HCT116 (cell line): ENCODE measurements at places on chromosomes 6 and 20. TPM values are rescaled to one million over a fixed set of nuclear protein-coding genes. Genes with fewer than 3 reads are reported as not detected.
A peak's percentile ranks its signal among the peaks of the same experiment; 100 is the strongest.

DNA sequence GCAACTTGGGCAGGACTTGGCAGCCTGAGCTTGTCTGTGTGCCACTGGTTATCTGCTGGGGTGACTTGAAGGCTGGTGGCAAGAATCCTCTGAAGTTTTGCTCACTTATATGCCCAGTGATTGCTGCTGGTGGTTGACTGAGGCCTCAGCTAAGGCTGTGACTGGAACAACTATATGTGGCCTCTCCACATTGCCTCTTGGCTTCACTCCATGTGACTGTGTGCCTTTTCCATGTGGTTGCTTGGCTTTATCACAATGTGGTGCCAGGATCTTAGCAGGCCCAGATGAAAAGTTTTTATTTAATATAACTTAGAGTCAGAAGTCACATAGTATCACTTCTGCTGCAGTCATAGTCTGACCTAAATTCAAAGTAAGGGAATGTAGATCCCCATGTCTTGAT is 104.5 kb downstream of the ADAT2 start:
- no peak for DNase-seq
- no peak overlapping the region for H3K27ac ChIP-seq
- H3K36me3 ChIP-seq = no peaks in the 10 kb centered on the region
- no peak overlapping the region for H3K4me3 ChIP-seq
- no peaks in the 10 kb centered on the region for H3K4me1 ChIP-seq

The TSPYL4 gene
- 5.4 TPM for total RNA-seq

The ENPP5 gene
- 4.5 TPM for total RNA-seq

The BTN1A1 gene
- 0.32 TPM for total RNA-seq

- H3K4me3 ChIP-seq = no peak overlapping the region
- no peak for DNase-seq
- H3K27ac ChIP-seq = no peak overlapping the region
- no peaks in the 10 kb centered on the region for H3K27me3 ChIP-seq
- no peaks in the 10 kb centered on the region for H3K36me3 ChIP-seq
- H3K4me1 ChIP-seq = no peaks in the 10 kb centered on the region
These were observed 199.8 kb upstream of the DEFB112 start for GRCh38 chr6:50249493-50249892.

DNA sequence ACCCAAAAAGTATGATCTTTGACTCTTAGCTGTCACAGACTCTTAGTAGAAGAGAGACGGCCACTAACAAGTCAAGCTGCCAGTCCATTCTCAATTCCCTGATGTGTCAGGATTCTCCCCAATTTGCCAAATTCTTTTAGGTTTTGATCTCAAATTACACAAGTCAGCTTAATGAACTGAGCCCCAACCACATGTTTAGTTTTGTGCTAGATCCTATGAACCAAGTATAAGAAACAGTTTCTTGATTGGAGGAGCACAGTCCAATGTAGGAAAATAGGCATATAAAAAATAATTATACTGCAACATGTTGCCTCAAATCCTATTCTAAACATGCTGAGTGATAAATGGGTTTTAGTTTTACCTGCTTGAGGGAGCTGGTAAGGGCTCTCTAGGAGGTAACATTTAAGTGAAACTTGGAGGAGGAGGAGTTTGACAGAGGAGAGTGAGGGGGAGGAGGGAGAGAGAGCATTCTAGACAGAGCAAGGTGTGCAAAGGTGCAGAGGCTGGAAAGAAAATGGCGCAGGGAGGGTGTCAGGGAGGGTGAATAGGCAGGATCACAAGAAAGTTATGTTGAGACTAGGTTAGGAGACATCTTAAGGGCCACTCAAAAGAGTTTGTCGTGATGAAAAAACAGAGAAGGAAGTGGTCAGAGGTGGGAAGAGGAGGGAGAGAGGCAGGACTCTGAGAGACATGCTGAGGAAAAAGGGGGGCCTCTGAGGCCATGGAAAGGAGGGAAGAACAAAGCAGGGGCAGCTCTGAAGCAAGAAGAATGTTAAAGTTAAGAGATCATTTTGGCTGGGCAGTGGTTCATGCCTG is 22.8 kb upstream of the FAM83C start:
- DNase-seq = no peak
- H3K36me3 ChIP-seq = no peaks in the 10 kb centered on the region
- no peak overlapping the region for H3K27ac ChIP-seq
- no peak overlapping the region for H3K4me3 ChIP-seq

GRCh38 chr6:45415315-45415714 is 37.6 kb upstream of the SUPT3H start:
- H3K36me3 ChIP-seq = no peaks in the 10 kb centered on the region
- DNase-seq = no peak
- H3K27ac ChIP-seq = no peak overlapping the region
- no peak overlapping the region for H3K4me3 ChIP-seq
- peaks cover 19% of the 10 kb centered on the region for H3K4me1 ChIP-seq
- H3K27me3 ChIP-seq = peaks cover 4% of the 10 kb centered on the region

GRCh38 chr20:37436527-37437186 is 84.4 kb upstream of the NNAT start:
- H3K27ac ChIP-seq = no peak overlapping the region
- no peak for DNase-seq
- H3K27me3 ChIP-seq = peaks cover 42% of the 10 kb centered on the region
- H3K4me3 ChIP-seq = no peak overlapping the region
- H3K36me3 ChIP-seq = no peaks in the 10 kb centered on the region

DNA sequence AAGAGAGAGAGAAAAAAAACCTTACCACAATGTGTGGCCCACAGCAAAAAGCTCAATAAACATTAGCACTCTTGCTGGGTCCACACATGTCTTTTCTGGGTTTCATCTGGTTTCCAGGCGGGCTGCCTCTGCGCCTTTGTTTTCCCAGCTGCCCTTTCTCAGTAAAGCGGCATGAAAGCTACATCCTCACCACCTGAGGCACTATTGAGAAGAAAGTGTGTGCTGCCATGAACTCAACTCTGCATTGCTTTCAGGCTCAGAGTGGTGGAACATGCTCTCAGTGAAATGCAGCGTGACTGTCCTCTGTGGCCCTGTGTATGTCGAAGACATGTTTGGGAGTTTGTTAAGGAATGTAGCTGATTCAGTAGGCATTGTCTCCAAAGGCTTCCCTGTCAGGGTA is 102.3 kb downstream of the LYRM2 start:
- H3K27me3 ChIP-seq = no peaks in the 10 kb centered on the region
- no peaks in the 10 kb centered on the region for H3K4me1 ChIP-seq
- H3K36me3 ChIP-seq = no peaks in the 10 kb centered on the region
- no peak overlapping the region for H3K4me3 ChIP-seq

DNA sequence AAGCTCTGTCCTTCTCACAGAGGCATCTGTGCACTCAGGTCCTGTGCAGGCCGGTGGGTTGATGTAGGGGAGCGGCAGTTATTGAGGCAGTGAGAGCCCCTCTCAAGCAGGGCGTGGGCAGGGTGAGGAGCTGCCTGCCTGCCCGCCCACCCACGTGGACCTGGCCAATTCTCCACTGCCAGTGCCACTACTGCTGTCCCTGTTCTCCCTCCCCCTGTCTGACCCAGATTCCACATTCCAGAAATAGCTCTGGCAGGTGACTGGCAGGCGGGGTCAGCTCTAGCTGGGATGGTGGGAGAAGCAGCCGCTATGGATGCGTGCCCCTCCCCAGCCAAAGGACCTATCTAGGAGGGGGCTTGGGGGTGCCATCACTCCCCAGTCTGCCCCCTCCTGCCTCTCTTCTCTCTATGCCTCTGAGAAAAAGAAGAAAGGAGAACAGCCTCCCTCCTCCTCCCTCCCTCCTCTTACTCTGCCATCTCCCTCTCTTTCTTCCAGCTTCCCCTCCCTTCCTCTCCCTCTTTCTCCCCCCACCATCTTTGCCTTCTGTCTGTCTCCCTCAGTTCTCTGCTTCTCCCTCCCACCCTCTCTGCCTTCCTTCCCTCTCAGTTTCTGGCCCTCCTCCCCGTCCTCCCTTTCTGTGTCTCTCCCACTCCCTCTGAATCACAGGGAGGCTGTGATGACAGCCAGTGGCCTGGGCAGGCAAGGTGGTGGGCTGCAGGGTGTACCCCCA is 86.5 kb upstream of the MYL9 start:
- DNase-seq = no peak
- H3K4me3 ChIP-seq = no peak overlapping the region
- no peaks in the 10 kb centered on the region for H3K36me3 ChIP-seq
- no peak overlapping the region for H3K27ac ChIP-seq
- no peaks in the 10 kb centered on the region for H3K27me3 ChIP-seq

GRCh38 chr6:73879501-73880293 is 183.7 kb downstream of the CD109 start:
- no peaks in the 10 kb centered on the region for H3K27me3 ChIP-seq
- H3K4me1 ChIP-seq = no peaks in the 10 kb centered on the region
- H3K4me3 ChIP-seq = no peak overlapping the region
- no peaks in the 10 kb centered on the region for H3K36me3 ChIP-seq
- no peak overlapping the region for H3K27ac ChIP-seq

DNA sequence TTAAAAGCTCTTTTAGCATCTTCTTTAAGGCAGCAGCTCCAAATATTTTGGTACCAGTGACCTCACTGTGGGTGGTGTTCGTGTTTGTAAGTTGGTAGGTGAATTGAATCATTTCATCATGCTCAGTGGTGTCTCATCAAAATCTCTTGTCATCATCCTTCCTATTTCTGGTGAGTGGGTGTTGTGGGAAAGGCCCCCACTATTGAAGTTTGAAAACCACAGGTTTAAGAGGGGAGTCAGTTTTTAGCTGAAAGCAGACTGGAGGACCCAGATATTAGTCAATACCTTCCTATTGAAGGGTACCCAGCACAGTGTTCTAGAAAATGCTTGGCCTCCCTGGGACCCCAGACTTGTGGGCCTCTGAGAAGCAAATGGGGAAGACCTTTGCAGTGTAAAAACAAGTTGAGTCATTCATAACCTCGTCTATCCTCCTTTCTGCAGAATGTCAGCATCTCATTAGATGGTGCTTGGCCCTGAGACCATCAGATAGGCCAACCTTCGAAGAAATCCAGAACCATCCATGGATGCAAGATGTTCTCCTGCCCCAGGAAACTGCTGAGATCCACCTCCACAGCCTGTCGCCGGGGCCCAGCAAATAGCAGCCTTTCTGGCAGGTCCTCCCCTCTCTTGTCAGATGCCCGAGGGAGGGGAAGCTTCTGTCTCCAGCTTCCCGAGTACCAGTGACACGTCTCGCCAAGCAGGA is 3.7 kb downstream of the PIM1 start:
- no peak overlapping the region for H3K27ac ChIP-seq
- DNase-seq = no peak
- peaks cover 26% of the 10 kb centered on the region for H3K36me3 ChIP-seq
- H3K4me3 ChIP-seq = no peak overlapping the region
- no peaks in the 10 kb centered on the region for H3K27me3 ChIP-seq

DNA sequence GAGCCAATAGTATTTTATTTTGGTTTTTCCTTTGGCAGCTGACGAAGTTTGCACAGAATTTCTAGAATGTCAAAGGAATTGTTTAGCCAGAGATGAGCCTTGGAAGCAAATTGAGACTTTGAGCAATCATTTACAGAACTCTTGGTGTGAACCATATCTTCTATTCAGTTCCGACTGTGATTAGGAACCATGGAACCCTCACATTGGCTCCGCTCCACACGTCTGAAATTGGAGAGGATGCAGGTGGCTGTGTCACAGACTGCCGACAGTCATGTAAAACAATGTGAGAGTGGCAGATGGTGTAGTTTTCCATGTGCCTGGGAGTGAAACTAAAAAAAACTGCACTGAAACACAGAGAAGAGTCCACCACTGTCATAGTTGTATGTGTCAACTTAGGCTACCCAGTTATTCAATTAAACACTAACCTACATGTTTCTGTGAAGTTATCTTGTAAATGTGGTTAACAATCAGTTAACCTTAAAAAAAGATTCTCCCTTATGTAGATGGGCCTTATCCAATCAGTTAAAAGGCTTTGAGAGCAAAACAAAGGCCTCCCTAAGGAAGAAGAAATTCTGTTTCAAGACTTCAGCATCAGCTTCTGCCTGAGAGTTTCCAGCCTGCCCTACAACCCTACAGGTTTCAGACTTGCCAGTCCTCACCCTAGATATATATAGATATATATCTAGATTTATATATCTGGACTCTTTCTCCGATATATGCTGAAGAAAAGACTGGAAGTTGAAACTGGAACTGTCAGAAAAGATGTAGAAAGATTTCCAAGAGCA is 3.3 kb upstream of the HMGN4 start:
- H3K36me3 ChIP-seq = no peaks in the 10 kb centered on the region
- H3K4me1 ChIP-seq = peaks cover 36% of the 10 kb centered on the region
- no peak overlapping the region for H3K4me3 ChIP-seq
- H3K27ac ChIP-seq = no peak overlapping the region
- no peak for DNase-seq

DNA sequence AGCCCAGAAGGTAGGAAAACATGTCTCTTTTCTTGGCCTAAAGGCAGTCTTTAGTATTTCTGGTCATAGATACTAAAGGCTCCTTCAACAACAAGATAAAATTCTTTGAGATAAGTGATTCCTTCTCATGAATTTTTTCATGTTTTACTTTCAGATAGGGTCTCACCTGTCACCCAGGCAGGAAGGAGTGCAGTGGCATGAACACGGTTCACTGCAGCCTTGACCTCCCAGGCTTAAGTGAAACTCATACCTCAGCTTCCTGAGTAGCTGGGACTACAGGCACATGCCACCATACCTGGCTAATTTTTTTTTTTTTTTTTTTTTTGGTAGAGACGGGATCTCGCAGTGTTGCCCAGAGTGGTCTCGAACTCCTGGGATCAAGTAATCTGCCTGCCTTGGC is 9.1 kb downstream of the PNLDC1 start:
- no peaks in the 10 kb centered on the region for H3K36me3 ChIP-seq
- no peaks in the 10 kb centered on the region for H3K4me1 ChIP-seq

GRCh38 chr6:16759181-16759645 is 2.0 kb downstream of the ATXN1 start:
- H3K4me3 ChIP-seq = peak overlapping the region; percentile 89
- DNase-seq = no peak
- no peaks in the 10 kb centered on the region for H3K36me3 ChIP-seq
- H3K27ac ChIP-seq = peak overlapping the region; percentile 62; the same call in 1 of the 2 replicates
- H3K4me1 ChIP-seq = peaks cover 15% of the 10 kb centered on the region
- no peaks in the 10 kb centered on the region for H3K27me3 ChIP-seq

GRCh38 chr20:19835533-19836222 is 77.6 kb downstream of the RIN2 start:
- H3K27me3 ChIP-seq = no peaks in the 10 kb centered on the region
- H3K4me1 ChIP-seq = no peaks in the 10 kb centered on the region
- no peak overlapping the region for H3K4me3 ChIP-seq
- no peak for DNase-seq
- no peaks in the 10 kb centered on the region for H3K36me3 ChIP-seq
- H3K27ac ChIP-seq = no peak overlapping the region

The ZNF311 gene
- not detected for total RNA-seq

DNA sequence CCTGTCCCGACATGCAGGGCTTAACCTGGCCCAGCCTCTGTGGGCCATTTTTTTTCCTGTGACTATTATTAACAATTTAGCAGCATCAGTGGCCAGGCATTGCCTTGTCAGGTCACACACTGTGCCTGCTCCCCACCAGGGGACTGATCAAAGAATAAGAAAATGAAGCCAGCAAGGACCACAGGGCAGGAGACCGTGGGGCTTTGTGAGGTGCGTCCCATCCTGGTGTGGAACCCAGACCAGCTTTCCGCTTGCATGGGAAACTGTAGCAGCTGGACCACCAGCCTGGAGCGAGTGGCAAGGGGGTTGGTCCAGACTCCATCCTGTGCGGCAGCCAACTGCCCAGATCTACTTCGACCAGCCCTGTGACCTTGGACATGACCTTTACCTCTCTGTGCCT is 218.3 kb downstream of the ANKRD60 start:
- no peak overlapping the region for H3K27ac ChIP-seq
- H3K4me1 ChIP-seq = peaks cover 18% of the 10 kb centered on the region
- H3K36me3 ChIP-seq = no peaks in the 10 kb centered on the region
- DNase-seq = no peak
- peaks cover 25% of the 10 kb centered on the region for H3K27me3 ChIP-seq

The PI3 gene
- not detected for total RNA-seq

GRCh38 chr6:38077488-38078030 is 258.0 kb downstream of the ZFAND3 start:
- no peak for DNase-seq
- H3K27ac ChIP-seq = no peak overlapping the region
- H3K27me3 ChIP-seq = no peaks in the 10 kb centered on the region
- no peaks in the 10 kb centered on the region for H3K4me1 ChIP-seq
- H3K36me3 ChIP-seq = no peaks in the 10 kb centered on the region
- no peak overlapping the region for H3K4me3 ChIP-seq

The SYTL3 gene
- total RNA-seq = 55.3 TPM
